ENCODE measurements at places on chromosomes 3 and 15.

GRCh38 chr3:103554451-103554850 is 1119.6 kb downstream of the ZPLD1 start:
- no peak for DNase-seq

DNA sequence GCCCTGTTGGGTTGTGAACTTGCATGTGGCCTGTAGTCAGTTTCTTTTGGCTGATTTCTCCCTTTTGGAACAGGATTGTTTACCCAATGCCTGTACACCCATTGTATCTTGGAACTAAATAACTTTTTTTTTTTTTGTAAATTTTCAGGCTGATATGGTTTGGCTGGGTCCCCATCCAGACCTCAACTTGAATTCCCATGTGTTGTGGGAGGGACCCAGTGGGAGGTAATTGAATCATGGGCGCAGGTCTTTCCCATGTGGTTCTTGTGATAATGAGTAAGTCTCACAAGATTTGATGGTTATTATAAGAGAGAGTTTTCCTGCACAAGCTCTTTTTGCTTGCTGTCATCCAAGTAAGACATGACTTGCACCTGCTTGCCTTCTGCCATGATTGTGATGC is 253.8 kb upstream of the GBE1 start:
- no peak for DNase-seq

- DNase-seq, result no peak
Observed at GRCh38 chr3:108297647-108298046, 1.3 kb downstream of the HHLA2 start.

DNA sequence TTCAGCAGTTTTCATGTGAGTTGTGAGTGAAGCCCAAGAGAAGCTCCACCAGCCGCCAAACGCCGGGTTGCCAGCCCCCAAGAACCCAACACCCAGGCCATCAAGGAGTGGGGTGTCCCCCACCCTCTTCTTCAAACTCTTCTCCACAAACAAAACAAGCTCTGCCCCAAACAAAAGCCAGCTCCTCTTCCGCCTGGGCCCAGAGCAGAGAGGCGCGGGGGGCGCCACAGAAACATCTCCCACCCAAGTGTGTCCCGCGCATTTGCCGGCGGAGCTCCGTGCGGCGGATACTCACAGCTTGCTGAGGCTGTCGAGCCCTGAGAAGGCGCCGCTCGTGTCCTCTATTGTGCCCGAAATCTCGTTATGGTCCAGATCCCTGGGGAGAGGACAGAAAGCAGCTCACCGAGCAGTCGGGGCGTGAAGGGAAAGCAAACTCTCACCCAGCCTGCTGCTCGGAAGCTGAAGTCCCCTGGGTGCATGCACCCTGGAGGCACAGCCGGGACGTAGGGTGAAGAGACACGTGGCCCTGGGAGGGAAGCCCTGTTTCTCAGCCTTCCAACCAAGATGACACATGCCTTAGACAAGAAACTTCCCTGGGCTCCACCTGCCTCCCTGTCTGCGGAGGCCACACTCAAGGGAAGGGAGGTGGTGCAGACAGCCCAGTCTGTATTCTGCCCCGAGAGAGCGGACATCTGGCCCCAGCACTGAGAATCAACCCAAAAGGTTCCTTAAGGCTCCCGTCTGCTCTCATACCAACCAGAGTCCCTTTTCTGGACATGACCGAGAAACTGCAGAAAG is 95.7 kb downstream of the LRIG1 start:
- no peak for DNase-seq

DNA sequence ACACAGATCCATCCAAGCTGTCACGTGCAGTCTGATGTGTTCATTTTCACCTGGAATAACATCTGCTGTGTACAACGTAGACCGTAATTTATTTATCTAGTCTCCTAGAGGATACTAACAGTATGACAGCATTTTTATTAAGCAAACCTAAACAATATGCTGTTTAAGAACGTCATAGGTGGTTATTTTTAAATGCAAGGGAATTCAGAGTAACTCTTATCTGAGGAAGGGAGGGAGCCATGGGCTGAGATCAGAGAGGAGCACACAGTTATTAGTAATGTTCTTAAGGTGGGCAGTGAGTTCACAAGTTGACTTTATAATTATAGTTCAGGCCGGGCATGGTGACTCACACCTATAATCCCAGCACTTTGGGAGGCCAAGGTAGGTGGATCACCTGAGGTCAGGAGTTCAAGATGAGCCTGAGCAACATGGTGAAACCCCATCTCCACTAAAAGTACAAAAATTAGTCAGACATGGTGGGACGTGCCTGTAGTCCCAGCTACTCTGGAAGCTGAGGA is 193.6 kb downstream of the UACA start:
- no peak for DNase-seq

- no peak for DNase-seq
Observed at GRCh38 chr3:140903196-140903595, 38.4 kb upstream of the SLC25A36 start.

GRCh38 chr15:75215107-75216004 is 13.7 kb downstream of the C15orf39 start:
- DNase-seq, result no peak

DNA sequence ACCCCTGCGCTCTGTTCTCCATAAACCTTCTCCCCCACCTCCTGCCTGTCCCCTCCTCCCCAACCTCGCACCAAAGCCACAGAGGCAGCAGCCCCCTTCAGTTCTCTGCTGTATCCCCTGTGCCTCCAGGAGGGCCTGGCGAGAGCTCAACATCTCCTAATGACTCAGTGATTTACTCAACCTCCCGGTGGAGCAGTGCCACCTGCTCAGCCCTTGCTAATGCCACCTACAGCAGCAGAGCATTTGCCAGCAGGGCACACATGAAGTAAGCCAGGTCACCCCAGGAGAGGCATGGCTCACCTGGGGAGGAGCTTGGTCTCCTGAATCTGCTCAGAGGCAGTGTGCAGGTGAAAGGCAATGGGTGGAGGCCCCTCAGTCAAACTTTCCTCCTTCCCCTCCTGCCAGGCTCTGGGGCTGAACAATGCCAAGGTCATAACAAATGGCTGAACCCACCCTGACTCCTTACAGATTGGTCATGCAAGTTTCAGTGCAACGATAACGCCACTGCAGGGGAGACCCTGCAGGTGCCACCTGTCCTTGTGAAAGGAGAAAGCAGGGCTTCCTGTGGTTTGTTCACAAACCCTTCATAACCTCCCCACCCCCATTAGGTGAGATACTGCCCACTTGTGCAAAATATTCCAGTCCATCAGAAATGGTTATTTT is 19.8 kb downstream of the TRPM1 start:
- DNase-seq, result no peak

GRCh38 chr15:92582206-92582605 is 73.4 kb downstream of the FAM174B start:
- DNase-seq, result no peak

DNA sequence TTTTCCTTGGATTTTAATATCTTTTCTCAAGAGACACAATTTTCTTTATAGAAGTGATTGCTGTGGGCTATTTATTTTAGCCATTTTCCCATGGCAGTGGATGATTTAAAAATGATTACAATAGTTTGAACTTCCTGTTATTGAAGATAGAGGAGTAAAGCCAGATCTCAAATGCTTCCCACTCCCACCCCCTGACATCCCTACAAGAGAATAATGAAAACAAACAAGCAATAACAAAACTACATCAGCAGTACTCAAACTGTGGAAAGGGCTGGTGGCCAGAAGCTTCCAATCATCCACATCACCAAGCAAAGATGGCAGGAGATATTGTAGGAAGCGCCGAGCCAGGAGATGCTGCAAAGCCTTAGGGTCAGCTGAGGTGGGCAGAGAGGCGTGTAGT is 831.1 kb upstream of the NR2F2 start:
- no peak for DNase-seq

DNA sequence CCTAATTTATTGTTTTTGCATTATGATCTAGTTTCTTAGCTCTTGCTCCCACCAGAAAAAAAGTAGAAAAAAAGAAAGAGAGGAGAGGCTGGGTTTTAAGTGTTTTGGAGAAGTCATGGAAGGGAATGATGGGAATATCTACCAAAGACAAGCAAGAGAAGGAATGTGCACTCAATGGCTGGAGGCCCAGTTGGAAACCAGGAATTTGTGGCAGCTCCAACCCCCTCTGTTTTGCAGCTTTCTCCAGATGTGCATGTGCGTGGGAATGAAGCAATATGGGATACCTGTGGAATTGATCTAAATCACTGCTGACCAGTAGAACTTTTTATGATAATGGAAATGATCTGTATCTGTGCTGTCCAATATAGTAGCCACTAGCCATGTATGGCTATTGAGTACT is 27.1 kb downstream of the EIF2AK4 start:
- no peak for DNase-seq

DNA sequence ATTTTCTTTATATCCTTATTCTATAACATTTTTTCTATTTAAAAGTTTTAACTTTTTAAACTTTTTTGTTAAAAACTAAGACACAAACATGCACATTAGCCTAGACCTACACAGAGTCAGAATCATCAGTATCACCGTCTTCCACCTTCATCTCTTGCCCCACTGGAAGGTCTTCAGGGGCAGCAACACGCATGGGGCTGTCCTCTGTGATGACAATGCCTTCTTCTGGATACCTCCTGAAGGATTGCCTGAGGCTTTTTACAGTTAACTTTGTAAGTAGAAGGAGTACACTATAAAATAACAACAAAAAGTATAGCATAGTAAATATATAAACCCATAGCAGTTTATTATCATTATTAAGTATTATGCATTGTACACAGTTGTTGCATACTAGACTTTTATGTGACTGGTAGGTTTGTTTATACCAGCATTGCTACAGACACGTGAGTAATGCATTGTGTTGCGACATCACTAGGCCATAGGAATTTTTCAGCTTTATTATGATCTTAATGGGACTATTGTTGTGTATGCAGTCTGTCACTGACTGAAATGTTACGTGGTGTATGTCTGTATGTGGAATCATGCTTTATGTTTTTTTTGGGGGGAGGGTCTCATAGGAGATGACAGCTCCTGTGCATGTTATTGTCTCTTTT is 18.2 kb downstream of the ATP1B3 start:
- DNase-seq, result no peak

GRCh38 chr3:17372362-17373210 is 369.8 kb downstream of the TBC1D5 start:
- DNase-seq, result no peak

- DNase-seq, result no peak
Observed at GRCh38 chr15:72230197-72231065, 559 bp downstream of the PKM start.
